ENCODE measurements at places on chromosomes 12 and 14. TPM values are rescaled to one million over a fixed set of nuclear protein-coding genes. Genes with fewer than 3 reads are reported as not detected.

The CFAP251 gene
- polyA plus RNA-seq: 1.2 TPM

The PSEN1 gene
- 37.7 TPM for polyA plus RNA-seq

- DNase-seq: no peak
Measured at GRCh38 chr14:59406454-59407245, 58.5 kb downstream of the GPR135 start.

The FGF6 gene
- polyA plus RNA-seq: not detected

- DNase-seq: no peak
Measured at GRCh38 chr12:9227950-9228349, 19.8 kb upstream of the PZP start.

The TAS2R50 gene
- not detected for polyA plus RNA-seq

The DBX2 gene
- polyA plus RNA-seq: not detected

- DNase-seq: no peak
Measured at GRCh38 chr14:77051116-77051515, 22.6 kb upstream of the IRF2BPL start.

DNA sequence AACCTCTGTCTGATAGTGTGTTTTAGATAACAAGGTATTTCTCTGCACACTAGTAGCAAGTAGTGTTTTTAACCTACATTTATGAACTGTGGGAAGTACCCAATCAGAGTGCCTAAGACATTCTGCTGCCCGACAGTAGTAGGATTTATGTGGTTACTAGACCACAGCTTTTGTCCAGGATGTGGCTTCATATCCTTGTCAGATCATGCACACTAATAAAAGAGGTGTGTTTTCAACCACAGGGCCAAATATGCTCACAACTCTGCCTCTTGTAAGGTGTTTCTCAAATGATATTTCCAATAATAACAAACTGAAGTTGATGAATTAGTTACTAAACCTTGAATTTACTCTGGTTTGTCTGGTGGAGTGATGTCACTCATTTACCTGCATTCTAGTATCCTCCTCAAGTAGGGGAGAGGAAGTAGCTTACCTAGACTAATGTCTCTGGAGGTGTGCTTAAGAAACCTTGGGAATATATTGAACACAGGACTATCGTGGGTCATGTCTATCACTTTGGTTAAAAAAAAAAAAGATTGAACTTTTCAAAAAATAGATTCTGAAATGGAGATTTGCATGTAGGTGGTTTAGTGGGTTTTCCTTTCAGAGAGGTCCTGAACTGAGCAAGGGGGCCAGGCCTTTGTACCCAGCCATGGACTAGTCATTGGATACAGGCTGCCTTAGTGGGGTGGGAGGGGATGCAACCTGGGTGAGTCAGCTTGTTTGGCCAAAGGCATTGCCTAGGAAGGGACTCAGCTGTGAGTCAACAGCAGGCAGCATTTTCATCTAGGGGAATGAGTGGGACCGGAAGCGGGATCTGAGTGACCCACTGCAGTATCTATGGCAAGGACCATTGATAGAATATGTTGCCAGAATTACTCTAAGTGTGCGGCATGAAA, 14.1 kb downstream of the FBXW8 start:
- no peak for DNase-seq

DNA sequence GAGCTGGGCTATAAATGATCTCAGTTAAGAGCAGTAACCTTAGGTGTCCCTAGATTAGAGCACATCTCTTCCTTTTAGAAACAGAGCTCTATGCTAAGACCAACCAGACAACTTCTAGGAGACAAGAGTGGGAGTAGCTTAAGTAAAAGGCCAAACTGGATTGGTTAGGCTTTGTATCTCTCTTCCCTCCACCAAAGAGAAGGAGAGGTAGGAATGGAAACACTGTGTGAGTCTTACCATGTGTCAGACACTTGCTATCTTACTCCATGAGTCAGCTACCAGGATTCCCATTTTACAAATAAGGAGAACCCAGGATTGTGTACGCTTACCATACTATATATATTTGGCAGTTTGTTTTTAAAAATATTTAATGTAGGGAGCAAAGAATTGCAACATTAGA, 122.9 kb downstream of the PAX9 start:
- DNase-seq: no peak

The GALNT8 gene
- polyA plus RNA-seq: not detected
